ENCODE measurements at places on chromosomes 11 and 22.

DNA sequence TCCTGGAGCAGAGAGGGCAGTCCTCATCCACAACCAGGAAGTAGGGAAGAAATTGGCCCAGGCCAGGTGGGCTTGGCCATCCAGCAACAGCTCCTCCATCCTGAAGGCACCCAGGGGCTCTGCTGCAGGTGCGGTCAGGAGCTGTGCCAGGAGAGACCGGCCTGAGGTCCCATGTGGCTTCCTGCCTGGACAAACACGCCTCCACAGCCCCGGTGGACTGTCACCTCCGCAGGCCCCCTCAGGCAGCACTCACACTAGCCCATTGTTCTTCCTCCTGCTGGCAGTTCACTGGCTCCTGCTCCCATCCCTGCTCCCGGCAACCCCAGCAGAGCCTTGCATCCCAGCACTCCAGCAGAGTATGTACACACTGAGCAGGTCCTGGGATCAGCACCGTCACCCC lies 16.0 kb upstream of the POU2AF1 start:
- no peak for DNase-seq

GRCh38 chr22:29146091-29146560 lies 59.6 kb upstream of the EMID1 start:
- no peak for DNase-seq

DNA sequence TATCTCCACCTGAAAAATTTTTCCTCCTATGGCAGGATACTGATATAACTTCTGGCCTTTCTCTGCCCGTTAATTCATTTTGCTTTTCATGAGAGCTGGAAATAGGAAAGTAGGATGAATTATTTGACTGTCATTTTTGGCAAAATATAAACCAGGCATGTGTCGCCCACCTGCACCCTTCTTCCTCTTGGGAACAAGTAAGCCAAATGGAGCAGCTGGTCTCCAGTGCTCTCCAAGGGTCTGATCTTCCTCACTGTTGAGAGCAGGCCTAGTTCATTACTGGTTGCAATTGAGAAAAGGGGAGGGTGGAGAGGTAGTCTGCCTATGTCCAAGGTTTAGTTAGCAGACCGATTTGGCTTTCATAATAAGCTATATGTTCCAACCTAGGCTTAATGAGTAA lies 582.2 kb downstream of the DLG2 start:
- no peak for DNase-seq

- DNase-seq, result no peak
Observed at GRCh38 chr22:26339755-26340154, 89.3 kb upstream of the ASPHD2 start.

DNA sequence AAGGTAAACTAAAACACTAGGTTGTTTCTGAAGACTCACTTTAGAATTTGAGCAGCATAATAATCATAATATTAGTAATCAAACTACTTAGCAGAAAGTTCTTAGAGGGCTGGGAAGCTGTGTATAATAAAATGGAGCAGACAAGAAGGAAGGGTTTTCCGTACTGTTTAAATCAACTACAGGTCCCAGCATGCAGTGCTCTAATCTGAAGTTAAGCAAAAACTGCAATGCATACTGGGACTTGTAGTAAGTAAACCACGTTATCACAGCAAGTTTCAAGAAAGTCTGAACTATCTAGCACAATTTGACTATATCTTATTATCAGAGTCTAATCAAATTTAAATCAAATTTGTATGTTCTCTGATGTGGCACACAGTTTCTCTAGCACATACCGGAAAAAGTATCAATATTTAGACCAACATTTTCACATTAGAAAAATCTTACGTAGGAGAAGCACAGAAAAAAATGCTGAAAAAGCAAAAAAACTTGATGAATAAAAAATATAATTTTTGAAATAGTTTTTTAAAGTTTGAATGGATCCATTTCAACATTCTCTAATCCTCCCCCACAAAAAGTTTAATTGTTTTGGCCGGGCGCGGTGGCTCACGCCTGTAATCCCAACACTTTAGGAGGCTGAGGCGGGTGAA lies 8.2 kb downstream of the PHF21A start:
- DNase-seq, result peak; percentile 62

DNA sequence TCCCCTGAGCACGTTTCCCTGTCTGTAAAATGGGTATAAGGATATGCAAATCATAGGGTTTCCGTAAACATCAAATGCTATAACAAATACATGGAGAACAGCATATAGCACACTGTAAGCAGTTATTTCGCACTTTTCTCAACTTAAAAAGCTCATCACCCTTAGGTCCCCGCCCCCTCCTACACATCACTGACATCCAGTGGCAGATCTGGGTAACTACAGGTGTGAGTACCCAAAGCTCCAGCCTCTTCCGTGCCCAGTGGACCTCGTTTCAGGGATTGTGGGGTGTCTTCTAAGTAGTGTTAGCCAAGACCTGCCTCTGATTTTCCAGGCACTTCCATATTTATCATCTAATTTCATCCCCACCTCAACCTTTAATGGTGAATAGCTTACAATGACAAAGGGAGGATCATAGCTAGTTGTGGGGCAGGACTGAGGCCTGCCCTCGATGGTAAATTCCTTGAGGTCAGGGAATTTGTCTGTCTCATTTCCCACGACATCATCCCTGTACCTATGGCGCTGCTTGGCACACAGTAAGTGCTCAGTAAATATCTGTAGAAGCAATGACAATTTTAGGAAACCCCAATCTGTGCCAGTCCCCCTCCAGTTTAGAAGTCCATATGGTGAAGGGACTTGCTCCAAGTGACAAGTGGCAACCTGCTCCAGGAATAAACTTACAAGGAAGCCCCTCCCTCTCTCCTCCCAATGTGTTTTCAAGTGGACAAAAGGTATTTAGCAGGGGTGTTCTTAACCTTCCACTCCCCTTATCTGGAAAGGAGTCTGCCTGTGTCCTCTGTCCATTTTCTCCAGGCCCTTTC lies 340.5 kb downstream of the TENM4 start:
- peak; percentile 85 for DNase-seq

- no peak for DNase-seq
Observed at GRCh38 chr11:75334402-75334891, 17.0 kb downstream of the ARRB1 start.

- peak; percentile 71 for DNase-seq
Observed at GRCh38 chr11:14288189-14288935, 70.6 kb downstream of the RRAS2 start.

DNA sequence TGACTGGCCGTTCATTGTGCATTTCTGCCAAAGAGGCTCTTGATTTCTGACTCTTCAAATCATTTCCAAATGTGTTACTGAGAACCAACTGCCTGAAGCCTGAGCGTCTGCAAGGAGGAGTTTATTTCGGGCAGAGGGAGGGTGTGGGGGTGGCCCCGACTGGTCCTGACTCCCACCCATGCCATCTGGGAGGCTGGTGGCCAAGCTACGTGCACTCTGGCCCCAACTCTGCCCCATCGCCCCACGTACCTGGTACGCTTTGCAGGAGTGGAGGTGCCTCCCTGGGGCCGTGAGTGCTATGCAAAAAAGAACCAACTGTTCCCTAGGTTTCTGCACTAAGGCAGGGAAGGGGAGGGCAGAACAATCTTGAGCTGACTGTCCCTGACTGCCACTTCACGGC lies 846.8 kb downstream of the BRD1 start:
- DNase-seq, result no peak

- no peak for DNase-seq
Observed at GRCh38 chr11:65952052-65952521, 6.8 kb downstream of the TSGA10IP start.

GRCh38 chr11:12144330-12145174 lies 34.2 kb downstream of the MICAL2 start:
- DNase-seq, result no peak

GRCh38 chr11:86693518-86693917 lies 21.1 kb upstream of the ME3 start:
- no peak for DNase-seq

GRCh38 chr22:39524753-39525657 lies 4.6 kb downstream of the ATF4 start:
- no peak for DNase-seq

GRCh38 chr11:78350091-78350645 lies 67.5 kb downstream of the GAB2 start:
- no peak for DNase-seq

DNA sequence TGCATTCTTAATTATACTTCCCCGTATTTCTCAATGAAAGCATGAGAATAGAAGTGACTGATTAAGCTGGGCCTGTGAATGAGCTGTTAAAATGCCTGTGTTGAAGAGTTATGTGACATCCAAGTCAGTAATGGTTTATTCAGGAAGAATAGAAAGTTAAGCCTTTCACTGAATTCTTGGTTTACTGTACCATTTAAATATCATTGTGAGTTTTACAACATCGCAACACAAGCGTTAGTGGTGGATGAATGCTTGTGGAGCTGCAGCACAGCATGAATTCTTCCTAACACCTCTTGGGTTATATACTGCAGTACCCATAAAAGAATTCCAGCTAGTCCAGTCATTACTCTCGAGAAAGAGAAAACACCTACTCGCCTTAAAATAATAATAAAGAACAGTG lies 257.8 kb downstream of the JRKL start:
- no peak for DNase-seq

DNA sequence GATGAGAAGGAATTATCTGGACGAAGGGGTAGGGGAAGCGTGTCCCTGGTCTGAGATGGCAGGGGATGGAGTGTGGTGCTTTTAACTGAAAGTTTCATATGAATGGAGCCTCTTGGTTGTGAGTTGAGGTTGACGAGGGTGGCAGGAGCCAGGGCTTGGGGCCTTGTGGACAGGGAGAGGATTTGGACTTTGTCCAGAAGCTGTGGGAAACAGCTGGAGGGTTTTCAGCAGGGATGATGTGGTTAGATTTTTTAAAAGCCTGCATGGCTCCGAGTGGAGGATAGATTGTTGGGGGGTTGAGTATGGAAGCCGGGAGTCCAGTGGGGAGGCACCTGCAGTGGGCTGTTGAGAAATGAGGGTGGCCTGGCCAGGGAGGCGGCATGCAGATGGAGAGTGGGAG lies 24.8 kb downstream of the MYO7A start:
- DNase-seq, result no peak

DNA sequence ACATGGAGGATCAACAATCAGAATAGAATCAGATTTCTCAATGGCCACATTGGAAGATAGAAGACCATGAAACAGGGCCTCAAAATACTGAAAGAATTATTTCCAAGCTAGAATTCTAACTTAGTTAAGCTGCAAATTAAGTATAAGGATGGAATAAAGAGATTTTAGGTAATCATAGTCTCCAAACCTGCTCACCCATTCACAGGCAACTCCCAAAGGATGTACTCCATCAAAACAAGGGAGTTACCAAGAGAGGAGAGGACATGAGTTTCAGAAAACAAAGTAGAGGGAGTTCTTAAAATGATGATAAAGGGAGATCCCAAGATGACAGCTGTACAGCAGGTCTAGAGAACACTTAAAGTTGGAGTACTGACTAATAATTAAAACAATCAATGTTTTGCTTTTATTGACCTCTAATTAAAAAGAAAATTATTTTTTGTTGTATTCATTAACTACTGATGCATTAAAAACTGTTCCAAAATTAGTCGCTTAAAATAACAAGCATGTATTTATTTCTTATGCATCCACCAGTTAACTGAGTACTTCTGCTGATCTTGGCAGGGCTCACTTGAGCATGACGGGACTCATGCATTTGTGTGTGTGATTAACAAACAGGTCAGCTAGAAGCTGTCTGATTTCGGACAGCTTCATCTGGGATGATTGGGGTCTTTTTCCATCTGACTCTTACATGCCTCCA lies 95.6 kb downstream of the CD44 start:
- no peak for DNase-seq

DNA sequence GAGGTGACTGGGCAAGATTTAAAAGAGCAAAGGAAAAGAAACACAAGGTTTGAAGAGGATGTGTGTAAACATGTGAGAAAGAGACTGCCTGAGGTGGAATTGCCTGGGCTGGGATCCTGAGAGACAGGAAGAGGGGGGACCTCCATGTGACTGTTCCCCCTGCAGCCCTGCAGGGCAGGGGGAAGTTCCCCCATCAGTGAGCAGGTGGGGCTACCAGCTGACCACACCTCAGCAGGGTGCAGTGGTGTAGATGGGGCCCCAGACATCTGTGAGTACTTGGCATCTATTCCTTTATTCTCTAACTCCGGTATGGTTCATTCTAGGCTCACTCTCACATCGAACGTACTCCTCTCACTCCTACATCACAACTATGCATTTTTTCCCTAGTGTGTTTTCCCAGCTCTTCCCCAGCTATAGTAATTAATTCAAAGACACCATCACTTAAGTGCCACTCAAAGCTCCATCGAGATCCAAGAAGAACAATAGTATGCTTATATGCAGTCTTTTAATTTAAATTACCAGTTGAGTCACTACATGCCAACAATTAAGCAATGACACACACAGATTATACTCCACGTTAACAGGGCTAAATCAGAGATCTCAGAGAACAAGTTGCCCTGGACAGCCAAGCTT lies 42.7 kb downstream of the LGR4 start:
- no peak for DNase-seq

DNA sequence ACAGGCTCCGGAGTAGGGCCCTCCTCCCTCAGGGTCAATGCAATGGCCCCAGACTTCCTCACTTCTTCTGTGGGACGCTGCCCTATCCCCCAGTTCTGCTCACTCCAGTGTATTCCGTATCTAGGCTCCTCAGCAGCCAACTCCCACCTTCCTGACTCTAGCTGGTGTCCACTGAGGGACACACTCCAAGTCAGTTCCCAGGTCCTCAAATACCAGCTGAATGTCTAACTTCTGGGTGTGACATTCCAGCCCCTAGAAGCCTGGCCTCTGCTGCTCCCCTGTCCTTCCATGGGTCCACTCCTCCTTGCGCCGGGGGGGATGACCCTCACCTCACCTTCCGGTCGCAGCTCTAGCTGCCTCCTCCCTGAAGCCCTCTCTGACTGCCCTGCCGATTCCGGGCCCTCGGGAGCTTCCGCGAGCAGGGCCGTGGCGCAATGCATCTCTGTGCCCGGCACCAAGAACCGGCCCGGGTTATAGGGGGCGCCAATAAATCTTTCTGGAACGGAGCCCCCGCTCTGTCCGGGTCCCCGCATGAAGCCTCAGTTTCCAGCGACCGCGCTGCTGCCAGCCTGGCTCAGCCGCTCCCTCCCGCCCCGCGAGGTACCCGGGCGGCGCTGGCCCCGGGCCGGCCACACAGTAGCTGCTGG lies 15.4 kb downstream of the BAD start:
- DNase-seq, result no peak

DNA sequence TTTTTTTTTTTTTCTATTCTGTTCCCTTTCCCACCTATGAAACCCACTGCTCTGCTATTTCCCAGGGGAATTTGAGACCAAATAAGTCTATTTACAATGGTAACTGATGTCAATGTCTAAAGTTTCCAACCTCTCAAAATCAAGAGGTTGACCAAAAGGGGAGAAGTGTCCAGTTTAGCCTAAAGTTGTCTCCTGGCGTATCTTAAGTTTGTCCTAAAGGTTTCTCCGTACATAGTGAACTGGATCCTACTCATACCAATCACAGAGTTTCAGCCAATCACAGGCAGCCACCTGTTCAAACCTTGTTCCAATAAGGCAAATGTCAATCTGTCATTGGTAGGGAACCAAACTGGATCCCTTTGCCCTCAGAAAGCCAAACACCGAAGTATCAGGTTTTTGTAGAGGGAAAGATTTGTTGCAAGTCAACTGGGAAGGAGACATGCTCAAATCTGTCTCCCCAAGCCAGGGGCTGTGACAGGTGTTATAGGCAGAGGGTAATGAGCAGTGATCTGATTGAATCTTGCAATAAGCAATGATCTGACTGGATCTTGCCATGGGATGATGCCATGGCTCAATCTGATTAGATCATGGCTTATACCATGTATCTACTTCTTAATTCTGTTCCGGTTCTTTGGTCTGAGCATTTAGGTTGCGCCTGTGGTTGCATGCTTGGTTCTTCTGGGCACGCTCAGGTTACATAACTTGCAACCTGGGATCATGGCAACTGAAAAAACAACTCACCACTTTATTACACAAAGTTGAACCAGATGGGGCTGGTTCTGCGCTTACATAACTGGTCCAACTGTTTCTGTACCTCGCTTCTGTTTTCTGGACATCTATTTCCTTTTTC lies 1.1 kb upstream of the VPS37C start:
- peak; percentile 28 for DNase-seq

- peak; percentile 58 for DNase-seq
Observed at GRCh38 chr11:87463486-87464102, 425.9 kb downstream of the TMEM135 start.

All from AG08395 (cell line).